ENCODE measurements at places on chromosomes 6 and 20. TPM values are rescaled to one million over a fixed set of nuclear protein-coding genes. Genes with fewer than 3 reads are reported as not detected.

The CAP2 gene
- total RNA-seq: 8.4 TPM

The TINAG gene
- not detected for total RNA-seq

The PNPLA1 gene
- not detected for total RNA-seq

The WFDC2 gene
- not detected for total RNA-seq

The ZBTB46 gene
- total RNA-seq: 0.19 TPM

The C20orf144 gene
- total RNA-seq: not detected

The SLA2 gene
- not detected for total RNA-seq

The KCNK5 gene
- total RNA-seq: not detected

The EEF1A2 gene
- total RNA-seq: 203 TPM

The GNAS-AS1 gene
- 5.0 TPM for total RNA-seq

DNA sequence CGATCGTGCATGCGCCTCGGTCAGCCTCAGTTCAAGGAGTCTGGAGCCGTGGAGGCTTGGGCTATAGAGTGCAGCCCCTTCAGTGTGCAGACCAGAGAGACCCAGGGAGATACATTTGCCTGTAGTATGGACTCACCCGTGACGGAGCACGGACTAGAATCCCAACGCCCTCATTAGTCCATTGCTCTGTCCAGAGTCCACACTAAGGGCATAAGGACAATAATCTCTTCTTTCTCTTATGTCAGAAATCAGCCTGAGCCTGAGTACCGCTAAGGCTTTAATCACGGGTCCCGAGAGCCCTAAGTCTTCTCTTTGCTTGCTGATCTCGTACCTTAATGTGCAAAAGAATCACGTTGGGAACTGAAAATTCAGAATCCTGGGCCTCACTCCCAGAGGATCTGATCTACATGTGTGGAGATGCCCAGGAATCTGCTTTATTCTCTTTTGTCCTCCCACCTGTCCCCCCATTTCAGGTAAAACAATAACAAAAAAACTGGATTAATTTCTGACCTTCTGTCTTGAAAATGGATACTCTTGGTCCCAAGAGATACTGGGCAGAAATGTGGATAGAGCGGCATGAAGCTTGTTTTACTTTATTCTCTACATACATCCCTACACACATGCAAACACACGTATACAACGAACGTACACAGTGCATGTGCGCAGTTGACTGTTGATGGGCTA, 671 bp downstream of the BPHL start:
- DNase-seq: peak; percentile 29

DNA sequence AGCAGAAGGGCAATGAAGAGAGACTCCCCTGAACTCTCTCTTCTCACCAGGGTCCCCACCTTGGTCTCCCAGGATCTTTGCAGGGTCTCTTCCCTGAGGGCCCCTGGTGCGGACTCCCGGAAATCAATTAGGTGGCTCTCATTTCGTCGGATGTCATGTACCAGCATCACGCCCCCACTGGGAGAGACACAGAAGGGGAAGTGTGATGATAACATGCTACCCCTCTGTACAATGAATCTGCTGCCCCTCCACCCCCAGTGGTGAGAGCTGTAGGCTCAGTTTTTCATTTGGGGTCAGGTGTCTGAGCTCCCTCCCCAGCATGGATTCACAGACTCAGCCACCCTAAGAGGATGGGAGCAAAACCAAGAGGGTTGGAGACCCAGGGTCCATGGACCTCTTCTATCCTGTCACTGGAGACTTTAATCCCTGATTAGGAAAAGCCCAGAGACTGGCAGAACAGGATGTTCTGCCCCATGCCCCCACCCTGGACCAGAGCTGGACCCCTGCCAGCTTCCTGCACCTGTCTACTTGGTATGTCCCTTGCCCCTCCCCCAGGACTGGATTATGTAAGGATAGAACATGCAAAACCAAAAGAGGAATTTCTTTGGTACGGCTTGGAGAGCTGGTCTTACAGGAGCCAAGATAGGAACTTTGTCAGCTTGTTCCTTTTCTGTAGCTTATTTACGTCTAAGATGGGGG, 11.1 kb downstream of the GGT7 start:
- DNase-seq: no peak

DNA sequence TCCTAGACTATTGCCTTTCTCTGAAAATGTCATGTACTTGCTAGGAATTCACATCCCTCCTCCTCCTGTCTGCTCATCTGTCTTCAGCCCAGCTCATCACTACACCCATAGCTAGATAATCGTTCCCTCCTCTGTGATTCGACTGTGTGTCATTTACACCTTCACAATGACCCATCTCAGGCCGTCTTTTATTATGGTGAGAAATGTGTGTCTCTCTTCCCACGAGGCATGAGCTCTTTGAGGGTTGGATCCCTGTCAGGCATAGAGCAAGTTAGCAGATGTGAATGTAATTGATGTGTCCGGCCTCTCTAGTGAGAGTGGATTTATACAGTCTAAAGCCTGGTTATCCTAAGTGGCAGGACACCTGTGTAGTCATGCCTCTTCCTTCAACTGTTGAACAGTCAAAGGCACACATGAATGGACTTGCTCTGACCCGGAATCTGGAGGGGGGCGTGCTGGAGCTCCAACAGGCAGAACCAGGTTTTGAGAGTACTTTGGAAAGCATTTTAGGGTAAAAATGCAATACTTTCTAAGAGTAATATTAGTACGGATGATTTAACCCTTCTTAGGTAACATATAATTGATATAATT, 182.1 kb downstream of the UTRN start:
- no peak for DNase-seq

DNA sequence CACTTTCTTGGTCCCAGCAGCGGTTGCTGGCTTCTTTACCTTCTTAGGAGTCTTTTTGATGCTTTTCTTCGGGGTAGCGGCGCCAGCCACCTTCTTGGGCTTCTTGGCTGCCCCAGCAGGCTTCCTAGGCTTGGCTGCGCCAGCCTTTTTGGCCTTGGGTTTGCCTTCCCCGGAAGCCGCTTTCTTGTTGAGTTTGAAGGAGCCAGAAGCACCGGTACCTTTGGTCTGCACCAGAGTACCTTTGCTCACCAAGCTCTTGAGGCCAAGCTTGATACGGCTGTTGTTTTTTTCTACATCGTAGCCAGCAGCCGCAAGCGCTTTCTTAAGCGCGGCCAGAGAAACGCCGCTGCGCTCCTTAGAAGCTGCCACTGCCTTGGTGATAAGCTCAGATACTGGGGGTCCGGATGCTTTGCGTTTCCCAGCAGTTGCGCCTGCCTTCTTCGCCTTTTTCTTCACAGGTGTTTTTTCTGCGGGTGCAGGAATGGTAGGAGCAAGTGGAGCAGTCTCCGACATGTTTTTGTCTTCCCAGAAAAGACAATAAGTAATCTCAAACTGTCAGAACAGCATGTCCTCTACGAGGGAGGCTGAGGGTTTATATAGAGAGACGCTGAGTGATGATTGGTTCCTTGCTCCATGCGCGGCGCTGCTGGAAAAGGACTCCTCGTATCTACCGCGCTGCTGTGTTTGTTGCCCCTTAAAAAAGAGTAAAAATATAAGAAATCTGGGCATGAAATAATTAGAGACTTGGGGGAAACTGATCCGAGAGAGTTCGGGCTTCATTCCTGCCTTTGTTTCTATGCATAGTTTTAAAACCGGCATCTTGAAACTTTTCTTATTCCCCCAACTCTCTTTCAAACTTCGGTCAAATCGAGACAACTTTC, 130.3 kb upstream of the BTN3A2 start:
- DNase-seq: no peak

GRCh38 chr6:43240950-43241349, 2.3 kb upstream of the TTBK1 start:
- no peak for DNase-seq

DNA sequence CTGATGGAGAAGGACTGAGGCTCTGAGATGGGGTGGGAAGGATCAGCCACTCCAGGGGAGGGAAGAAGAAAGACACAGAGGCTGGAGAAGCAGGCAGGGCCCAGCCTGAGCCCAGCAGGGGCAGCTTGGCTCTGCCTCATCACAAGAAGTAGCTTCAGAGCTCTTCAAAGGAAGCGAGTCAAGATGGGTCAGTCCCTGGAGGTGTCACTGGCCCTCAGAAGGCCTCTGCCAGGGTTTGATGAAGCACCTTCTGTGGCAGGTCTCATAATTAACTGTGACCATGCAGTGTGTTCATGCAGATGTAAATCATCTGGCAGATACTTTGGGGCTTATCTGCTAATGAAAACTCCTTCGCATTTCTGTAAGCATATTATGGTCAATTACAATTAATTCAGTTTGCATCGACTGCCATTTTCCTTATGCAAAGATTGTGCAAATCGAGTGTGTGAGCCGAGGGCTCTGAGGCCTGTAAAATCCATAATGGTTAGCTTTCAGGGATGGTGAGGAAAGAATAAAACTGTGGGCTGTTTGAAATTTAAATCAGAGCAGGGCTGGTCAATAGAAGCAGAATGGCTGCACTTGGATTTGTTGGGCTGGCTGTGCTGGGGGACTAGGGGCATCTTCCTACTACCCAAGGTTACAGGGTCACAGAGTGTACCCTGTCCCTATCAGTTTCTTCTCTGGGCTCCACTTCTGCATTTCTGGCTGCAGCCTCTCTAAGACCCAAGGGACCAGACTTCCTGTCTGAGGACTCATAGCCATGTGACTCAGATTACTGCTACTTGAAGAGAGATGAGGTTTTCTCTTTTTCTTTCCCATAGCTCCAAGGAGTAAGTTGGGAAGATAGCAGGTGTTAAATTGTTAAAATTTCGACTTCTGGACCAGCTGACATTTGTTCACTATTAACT, 376.6 kb downstream of the DHX35 start:
- no peak for DNase-seq

DNA sequence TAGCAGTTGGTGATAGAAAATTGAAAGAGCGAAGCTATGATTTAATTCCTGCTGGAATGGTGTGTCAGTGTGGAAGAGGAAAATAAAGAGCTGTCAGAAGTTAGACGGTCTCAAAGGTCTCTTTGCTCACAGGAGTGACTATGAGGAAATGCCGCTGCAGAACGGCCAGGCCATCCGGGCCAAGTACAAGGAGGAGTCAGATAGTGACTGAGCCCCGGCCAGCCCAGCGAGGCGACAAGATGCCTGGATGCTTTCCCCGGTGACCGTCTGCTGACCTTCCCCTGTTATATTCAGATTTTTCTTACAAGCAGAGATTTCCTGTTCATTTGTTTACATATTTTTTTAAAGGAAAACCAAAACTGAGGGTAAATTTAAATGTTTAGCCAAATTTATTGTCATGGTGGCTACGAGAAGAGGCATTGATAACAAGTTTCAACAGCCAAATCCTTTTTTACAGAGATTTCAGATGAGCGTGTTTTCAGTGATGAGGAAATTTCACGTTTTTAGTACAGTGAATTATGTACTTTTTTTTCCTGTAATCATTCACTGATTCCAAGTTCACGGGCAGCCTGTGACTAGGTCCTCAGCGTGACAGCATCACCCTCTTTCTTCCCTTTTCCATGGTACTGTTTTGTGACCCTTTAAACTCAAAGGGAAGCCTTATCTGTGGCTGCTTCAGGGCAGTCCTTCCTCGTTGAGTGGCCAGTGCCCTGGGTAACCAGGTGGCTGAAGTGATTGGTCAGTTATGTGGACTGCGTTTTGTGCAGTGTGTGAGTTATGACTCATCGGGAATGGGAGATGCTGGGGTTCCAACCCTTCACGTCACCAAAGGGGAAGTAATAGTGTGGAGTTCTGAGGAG, 12.6 kb downstream of the DYNLT1 start:
- peak; percentile 73 for DNase-seq

GRCh38 chr6:136289327-136289578, 393 bp downstream of the BCLAF1 start:
- DNase-seq: peak; percentile 85

GRCh38 chr6:30615958-30616810, 859 bp downstream of the PPP1R10 start:
- DNase-seq: peak; percentile 53

DNA sequence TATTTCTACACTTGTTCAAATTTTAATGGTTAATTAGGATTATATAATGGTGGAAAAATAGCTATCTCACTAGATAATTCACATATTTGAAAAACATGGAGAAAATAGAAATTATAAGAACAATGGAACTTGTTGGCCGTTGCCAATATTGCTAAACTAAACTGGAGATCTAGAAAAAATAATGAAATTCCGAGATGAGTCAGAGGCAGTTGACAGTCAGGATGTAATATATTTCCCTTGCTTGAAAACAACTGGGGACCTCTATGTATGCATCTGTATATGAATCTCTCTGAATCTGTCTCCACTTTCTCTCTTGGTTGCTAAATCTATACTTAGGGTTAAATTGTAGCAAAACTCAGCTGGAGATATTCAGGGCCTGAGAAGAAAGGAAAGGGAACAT, 1108.2 kb upstream of the GJE1 start:
- peak; percentile 27 for DNase-seq

DNA sequence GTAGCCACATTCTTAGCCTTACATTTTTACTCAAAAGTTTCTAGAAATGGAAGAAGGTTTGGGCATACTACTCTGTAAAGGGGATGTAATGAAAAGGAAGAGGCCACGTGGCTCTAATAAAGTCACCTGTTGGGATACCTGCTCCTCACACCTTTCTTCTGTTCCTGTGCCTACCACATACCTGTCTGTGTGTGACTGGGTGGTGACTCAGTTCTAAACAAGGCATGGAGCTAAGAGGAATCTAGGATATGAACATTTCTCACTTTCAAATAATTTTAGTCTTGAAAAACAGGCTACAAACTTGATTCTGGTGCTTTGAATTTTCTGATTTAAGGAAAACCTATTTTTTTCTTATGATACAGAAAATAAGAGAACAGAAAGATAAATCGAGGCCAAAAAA, 363.6 kb downstream of the RFPL4B start:
- no peak for DNase-seq

DNA sequence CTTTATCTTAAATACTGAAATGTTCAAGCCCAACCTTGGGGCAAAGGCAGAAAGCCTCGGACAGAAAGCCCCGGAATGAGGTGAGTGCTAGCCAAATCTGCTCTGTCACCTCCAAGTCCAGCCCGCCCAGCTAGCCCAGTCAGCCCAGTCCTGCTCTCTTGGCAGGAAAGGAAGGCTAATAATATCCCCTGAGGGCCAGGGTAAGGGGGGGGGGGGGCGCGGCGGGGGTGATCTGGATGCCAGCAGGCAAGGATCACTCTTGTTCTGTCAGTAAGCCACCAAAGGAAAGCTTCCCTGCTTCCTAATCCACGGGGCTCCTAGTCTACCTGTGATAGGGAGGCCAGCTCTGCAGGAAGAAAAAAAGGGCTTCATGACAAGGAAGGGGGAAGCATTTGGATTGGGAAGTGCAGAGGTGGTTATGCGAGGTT, 1.1 kb downstream of the NDRG3 start:
- peak; percentile 18 for DNase-seq

- DNase-seq: no peak
These were observed 755.8 kb downstream of the PRIM2 start for GRCh38 chr6:58073263-58073662.

Measured in HT1080 (cell line).